ENCODE measurements at places on chromosomes 6 and 20.

GRCh38 chr6:111410371-111410770 is 72.6 kb downstream of the REV3L start:
- no peak for DNase-seq

DNA sequence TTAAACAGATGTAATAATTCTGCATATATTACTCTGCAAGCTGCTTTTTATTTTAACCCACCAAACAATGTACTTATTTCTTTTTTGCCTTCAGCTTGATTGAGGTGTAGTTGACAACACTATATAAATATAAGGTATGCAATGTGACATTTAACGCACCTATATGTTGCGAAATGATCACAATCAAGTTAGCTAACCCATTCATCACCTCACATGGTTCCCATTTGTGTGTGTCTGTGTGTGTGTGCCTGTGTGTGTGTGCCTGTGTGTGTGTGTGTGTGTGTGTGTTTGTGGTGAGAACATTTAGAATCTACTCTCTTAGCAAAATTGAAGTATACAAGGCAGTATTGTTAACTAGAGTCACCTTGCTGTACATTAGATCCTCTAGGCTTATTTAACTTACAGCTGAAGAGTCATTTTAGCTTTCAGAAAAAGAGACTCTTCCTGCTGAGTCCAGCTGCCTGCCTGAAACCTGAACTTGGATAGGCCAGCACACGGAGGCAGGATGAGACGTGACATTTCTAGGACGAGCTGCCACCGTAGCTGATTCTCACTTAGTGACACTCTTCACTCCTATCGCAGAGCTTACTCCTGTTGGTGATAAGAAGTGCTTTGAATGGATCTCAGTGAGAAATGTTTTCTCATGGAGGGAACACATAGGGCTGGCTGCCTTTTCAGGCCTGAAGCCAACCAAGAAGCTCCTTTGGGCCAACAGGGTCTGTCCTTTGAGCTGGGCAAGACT is 126.5 kb upstream of the RIPOR2 start:
- no peak for DNase-seq

DNA sequence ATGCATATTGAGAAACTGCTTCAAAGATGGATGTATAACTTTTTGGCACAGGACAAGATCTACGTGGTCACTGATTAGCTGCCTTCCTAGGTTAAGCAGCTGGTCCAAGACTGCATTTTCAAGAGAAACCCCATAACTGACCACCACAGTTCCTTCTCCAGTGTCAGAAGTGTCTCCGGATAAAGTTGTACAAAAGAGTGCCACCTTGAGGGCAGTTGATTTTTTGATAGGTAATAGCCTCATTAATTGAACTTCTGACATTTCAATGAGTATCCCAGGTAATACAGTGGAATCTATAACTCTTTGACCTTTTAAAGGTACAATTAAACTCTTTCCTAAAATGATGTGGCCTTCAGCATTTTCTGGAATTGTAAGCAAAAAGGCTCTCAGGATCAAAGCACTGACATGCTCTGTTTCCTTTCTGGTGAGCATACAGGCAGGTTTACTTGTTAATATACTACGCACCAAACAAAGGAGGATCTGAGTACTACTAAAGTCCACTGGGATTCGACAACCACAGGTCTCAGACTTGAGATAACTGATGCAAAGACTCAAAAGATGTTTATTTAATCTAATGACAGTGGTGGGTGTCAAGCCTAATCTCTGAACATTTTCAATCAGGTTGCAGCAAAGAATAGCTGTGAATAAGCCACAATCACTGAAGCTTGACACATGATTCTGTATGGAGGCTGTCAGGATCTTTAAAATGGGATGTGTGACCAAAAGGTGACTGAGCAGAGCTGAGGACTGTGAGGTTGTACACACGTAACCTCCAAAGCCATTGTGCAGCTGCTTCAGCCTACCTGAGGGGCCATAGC is 21.2 kb downstream of the MKKS start:
- DNase-seq: no peak

GRCh38 chr20:14266246-14266645 is 71.2 kb downstream of the FLRT3 start:
- DNase-seq: no peak

- DNase-seq: no peak
Measured at GRCh38 chr6:113723182-113723581, 134.0 kb upstream of the MARCKS start.

Data from T follicular helper cell (primary cell).